Stomach (tissue), 19 donors: ENCODE measurements at places on chromosomes 5 and 9. TPM values are rescaled to one million over a fixed set of nuclear protein-coding genes. Genes with fewer than 3 reads are reported as not detected.
A peak's percentile ranks its signal among the peaks of the same experiment; 100 is the strongest.

DNA sequence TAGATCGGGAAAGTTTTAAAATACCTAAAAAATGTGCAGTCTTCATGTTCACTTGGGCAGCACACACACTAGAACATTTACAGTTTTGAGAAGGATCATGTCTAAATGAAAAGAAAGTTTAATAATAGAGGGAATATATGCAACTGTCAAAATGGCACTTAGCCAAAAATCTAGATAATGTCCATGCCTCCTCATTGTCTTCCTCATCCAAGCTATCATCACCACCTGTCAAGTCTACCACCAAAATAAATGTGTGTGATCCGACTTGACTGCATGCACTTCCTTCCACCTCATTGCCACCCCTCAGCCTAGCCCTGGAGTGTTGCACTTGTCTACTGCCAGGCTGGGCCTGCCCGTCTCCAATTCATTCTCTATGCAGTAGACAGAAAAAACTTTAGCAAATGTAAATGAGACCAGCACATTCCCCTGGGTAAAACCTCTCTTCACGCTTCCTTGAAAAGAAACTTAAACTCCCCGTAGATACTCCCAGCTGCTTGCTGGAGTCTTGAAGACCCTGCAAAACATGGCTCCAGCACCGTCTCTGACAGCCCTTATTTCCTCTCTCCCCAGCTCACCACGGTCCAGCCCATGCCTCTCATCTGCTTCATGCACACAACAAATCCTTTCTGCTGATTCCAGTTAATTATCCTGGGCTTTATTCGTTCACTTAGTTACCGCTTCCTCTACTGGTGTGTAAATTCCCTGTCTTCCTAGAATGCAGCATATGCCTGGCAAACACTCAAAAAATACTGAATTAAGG is 66.9 kb downstream of the FANCC start:
- no peaks in the 10 kb centered on the region for H3K4me1 ChIP-seq
- H3K4me3 ChIP-seq = no peak overlapping the region
- no peaks in the 10 kb centered on the region for H3K27me3 ChIP-seq
- peak; percentile 34 for DNase-seq
- peaks cover 16% of the 10 kb centered on the region for H3K36me3 ChIP-seq

GRCh38 chr5:111545031-111545430 is 32.7 kb upstream of the STARD4 start:
- no peak for DNase-seq
- H3K27me3 ChIP-seq = no peaks in the 10 kb centered on the region
- H3K4me1 ChIP-seq = peaks cover 7% of the 10 kb centered on the region
- no peaks in the 10 kb centered on the region for H3K36me3 ChIP-seq

Gene MFAP3
- 33.9 TPM for total RNA-seq

GRCh38 chr5:119435436-119436132 is 16.7 kb upstream of the HSD17B4 start:
- no peak overlapping the region for H3K4me3 ChIP-seq
- H3K27me3 ChIP-seq = no peaks in the 10 kb centered on the region
- no peaks in the 10 kb centered on the region for H3K36me3 ChIP-seq
- peak; percentile 79 for DNase-seq

DNA sequence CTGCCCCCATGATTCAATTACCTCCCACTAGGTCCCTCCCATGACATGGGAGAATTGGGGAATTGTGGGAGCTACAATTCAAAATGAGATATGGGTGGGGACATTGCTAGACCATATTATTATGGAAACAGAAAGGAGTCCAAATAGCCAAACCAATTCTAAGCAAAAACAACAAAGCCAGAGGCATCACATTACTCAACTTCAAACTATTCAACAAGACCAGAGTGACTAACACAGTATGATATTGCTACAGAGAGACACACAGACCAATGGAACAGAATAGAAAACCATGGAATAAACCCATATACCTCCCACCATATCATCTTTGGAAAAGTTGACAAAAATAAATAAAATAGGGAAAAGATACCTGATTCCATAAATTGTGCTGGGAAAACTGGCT is 710.5 kb upstream of the CDH9 start:
- DNase-seq = no peak
- no peak overlapping the region for H3K27ac ChIP-seq
- no peak overlapping the region for H3K4me3 ChIP-seq
- H3K4me1 ChIP-seq = no peaks in the 10 kb centered on the region
- no peaks in the 10 kb centered on the region for H3K27me3 ChIP-seq

Gene GHR
- 10.1 TPM for total RNA-seq

Gene HTR4
- 17.4 TPM for total RNA-seq

- no peak overlapping the region for H3K27ac ChIP-seq
- no peak for DNase-seq
- H3K4me3 ChIP-seq = no peak overlapping the region
- peaks cover 96% of the 10 kb centered on the region for H3K36me3 ChIP-seq
- no peaks in the 10 kb centered on the region for H3K4me1 ChIP-seq
- H3K27me3 ChIP-seq = no peaks in the 10 kb centered on the region
Observed at GRCh38 chr5:1058083-1058945, 49.7 kb downstream of the NKD2 start.

GRCh38 chr5:126138281-126138931 is 284.8 kb upstream of the GRAMD2B start:
- no peaks in the 10 kb centered on the region for H3K27me3 ChIP-seq
- H3K4me1 ChIP-seq = no peaks in the 10 kb centered on the region
- no peak for DNase-seq
- H3K4me3 ChIP-seq = no peak overlapping the region
- no peak overlapping the region for H3K27ac ChIP-seq

- no peaks in the 10 kb centered on the region for H3K27me3 ChIP-seq
- peaks cover 10% of the 10 kb centered on the region for H3K4me1 ChIP-seq
- H3K36me3 ChIP-seq = no peaks in the 10 kb centered on the region
- DNase-seq = no peak
Observed at GRCh38 chr9:95736891-95737522, 138.5 kb upstream of the ERCC6L2 start.

DNA sequence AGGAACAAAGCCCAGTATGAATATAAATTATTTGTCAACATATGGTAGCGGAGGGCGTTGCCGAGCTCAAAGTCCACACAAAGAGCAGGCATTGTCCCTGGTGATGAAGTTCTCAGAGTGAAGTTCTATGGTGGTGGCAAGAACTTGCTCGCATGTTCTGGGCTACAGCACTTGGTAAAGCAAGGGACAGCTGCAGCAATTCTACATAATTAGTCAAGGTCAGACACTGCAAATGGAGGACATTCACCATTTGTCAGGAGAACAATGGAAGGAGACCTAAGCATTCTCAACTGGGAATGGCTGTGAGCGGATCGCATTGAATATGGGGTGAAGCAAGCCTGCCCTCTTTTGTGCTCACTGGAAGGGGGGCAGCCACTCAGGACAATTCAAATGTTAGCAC is 503.8 kb upstream of the ADAMTS16 start:
- no peaks in the 10 kb centered on the region for H3K4me1 ChIP-seq
- H3K4me3 ChIP-seq = no peak overlapping the region
- DNase-seq = no peak
- H3K27ac ChIP-seq = no peak overlapping the region
- no peaks in the 10 kb centered on the region for H3K36me3 ChIP-seq

Gene PCDHB10
- 2.3 TPM for total RNA-seq

- H3K27ac ChIP-seq = no peak overlapping the region
- H3K36me3 ChIP-seq = no peaks in the 10 kb centered on the region
- H3K4me3 ChIP-seq = no peak overlapping the region
- no peaks in the 10 kb centered on the region for H3K27me3 ChIP-seq
- peaks cover 10% of the 10 kb centered on the region for H3K4me1 ChIP-seq
Observed at GRCh38 chr9:14175778-14176177, 138.2 kb downstream of the NFIB start.

- peak overlapping the region; percentile 78 for H3K27ac ChIP-seq
- H3K36me3 ChIP-seq = no peaks in the 10 kb centered on the region
- peaks cover 56% of the 10 kb centered on the region for H3K4me1 ChIP-seq
- no peaks in the 10 kb centered on the region for H3K27me3 ChIP-seq
Observed at GRCh38 chr9:98997604-98998003, 53.9 kb downstream of the COL15A1 start.

- H3K27me3 ChIP-seq = no peaks in the 10 kb centered on the region
- H3K4me1 ChIP-seq = peaks cover 38% of the 10 kb centered on the region
- H3K4me3 ChIP-seq = peak overlapping the region; percentile 68
- H3K27ac ChIP-seq = peak overlapping the region; percentile 60
- H3K36me3 ChIP-seq = peaks cover 4% of the 10 kb centered on the region
Observed at GRCh38 chr5:9544056-9544455, 1.8 kb downstream of the SEMA5A start.

DNA sequence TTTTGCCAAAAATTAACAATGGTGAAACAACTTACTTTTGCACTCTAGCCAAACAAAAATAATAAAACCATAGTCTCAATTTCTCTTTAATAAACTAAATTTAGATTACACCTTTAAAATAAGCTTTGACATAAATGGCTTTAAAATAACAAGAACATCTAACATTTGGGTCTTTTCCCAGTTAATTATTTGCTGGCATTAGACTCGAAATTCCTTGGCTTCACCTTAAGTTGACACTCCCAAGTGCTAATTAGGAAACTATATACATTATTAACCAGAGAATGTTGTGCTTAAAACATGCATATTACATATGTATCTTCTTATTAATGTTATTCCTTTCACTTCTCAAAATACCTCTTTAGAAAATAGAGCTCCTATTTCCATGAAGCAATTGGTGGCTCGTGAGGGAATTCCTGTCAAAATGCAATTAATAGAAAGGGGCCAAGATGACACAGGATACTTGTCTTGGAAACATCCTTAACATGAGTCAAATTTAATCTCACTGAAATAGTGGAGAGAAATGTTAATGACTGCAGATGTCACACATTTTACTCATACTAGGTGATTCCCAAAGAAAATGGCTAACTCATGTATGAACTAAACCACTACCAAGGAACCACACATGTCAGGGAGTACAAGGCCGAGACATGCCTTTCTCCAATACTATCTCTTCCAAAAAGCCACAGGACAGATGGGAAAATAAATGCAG is 932.9 kb upstream of the DMAC1 start:
- H3K4me3 ChIP-seq = no peak overlapping the region
- H3K27me3 ChIP-seq = no peaks in the 10 kb centered on the region
- no peak overlapping the region for H3K27ac ChIP-seq
- no peak for DNase-seq
- H3K36me3 ChIP-seq = no peaks in the 10 kb centered on the region

Gene SPATA31E1
- total RNA-seq = not detected

GRCh38 chr9:129485145-129485774 is 135.6 kb downstream of the C9orf50 start:
- no peaks in the 10 kb centered on the region for H3K36me3 ChIP-seq
- no peak overlapping the region for H3K4me3 ChIP-seq
- peak overlapping the region; percentile 97 for H3K27ac ChIP-seq
- H3K4me1 ChIP-seq = peaks cover 81% of the 10 kb centered on the region

Gene OCLN
- total RNA-seq = 81.9 TPM

Gene TMC1
- 0.73 TPM for total RNA-seq

- H3K27me3 ChIP-seq = no peaks in the 10 kb centered on the region
- no peak overlapping the region for H3K4me3 ChIP-seq
- no peak for DNase-seq
- H3K27ac ChIP-seq = no peak overlapping the region
- H3K4me1 ChIP-seq = no peaks in the 10 kb centered on the region
- no peaks in the 10 kb centered on the region for H3K36me3 ChIP-seq
Observed at GRCh38 chr9:89837162-89837933, 232.5 kb downstream of the GADD45G start.

GRCh38 chr5:68216245-68217046 is 890 bp downstream of the PIK3R1 start:
- H3K36me3 ChIP-seq = peaks cover 14% of the 10 kb centered on the region
- peak; percentile 83 for DNase-seq
- no peaks in the 10 kb centered on the region for H3K27me3 ChIP-seq
- peaks cover 36% of the 10 kb centered on the region for H3K4me1 ChIP-seq

Gene ANKRD18B
- total RNA-seq = not detected

Gene PDE6A
- total RNA-seq = not detected

DNA sequence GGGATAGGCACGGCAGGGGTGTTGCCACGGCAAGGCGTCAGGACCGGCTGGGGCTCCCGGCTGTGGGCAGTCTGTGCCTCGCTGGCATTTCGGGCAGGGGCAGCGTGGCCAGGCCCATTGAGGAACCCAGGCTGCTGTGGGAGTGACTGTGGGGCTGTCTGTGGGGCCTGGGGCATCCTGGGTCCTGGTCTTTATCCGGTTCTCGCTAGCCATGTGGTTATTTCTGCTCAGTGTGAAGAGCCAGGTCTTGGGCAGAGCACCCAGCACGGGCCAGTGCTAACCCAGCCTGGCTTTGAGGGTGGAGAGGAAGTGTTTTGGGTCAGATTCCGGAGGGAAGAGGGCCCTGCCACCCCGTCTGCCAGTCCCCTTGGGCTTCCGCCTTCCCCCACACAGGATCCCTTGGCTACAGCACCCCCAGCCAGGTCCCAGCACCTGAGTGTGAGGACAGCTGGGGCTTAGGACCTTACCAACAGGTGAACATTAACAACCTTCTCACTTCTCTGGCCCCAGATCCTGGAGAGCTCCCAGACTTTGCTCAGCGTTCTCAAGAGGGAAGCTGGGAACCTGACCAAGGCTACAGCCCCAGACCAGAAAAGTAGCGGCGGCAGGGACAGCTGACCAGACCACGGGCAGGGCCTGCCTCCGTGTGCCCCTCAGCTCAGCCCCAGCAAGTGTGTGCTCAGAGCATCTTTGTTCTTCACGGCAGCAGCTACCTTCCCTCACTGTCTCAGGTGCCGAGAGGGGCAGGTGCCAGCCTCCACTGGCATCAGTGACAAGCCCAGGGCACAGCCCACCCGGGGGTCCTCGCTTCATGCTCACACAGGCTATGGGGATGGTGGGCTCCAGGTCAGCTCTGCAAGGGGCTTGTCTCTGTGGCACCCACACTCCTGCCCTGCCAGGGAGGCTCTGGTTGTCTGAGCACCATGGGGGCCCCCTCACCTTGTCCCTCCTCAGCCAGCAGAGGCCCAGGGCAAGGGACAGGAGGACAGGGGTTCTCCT is 1.1 kb downstream of the SSNA1 start:
- H3K27ac ChIP-seq = peak overlapping the region; percentile 96
- H3K27me3 ChIP-seq = no peaks in the 10 kb centered on the region
- H3K4me3 ChIP-seq = peak overlapping the region; percentile 96
- no peak for DNase-seq

DNA sequence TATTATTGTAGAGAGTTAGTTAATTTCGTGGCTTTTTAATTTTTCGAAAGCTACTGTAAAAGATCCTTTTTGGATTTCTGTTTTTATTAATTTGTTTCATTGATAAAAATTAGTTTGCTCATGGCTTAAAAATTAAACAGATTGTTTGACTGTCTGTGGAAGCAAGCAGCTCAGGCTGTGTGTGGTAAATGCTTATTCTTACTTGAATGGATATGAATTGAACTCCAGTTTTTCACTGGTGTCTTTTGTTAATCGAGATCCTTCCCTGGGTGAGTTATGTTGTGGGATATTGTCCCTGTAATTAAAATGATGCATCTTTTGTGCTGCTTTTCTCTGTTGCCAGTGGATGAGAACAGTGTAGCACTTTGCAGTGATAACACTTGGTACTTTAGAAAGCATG is 75.3 kb downstream of the PIK3R1 start:
- peaks cover 67% of the 10 kb centered on the region for H3K4me1 ChIP-seq
- peak overlapping the region; percentile 1 for H3K4me3 ChIP-seq
- H3K27ac ChIP-seq = no peak overlapping the region
- H3K27me3 ChIP-seq = no peaks in the 10 kb centered on the region
- peaks cover 27% of the 10 kb centered on the region for H3K36me3 ChIP-seq
- no peak for DNase-seq
